ENCODE measurements at places on chromosomes 3 and 15.
A peak's percentile ranks its signal among the peaks of the same experiment; 100 is the strongest.

DNA sequence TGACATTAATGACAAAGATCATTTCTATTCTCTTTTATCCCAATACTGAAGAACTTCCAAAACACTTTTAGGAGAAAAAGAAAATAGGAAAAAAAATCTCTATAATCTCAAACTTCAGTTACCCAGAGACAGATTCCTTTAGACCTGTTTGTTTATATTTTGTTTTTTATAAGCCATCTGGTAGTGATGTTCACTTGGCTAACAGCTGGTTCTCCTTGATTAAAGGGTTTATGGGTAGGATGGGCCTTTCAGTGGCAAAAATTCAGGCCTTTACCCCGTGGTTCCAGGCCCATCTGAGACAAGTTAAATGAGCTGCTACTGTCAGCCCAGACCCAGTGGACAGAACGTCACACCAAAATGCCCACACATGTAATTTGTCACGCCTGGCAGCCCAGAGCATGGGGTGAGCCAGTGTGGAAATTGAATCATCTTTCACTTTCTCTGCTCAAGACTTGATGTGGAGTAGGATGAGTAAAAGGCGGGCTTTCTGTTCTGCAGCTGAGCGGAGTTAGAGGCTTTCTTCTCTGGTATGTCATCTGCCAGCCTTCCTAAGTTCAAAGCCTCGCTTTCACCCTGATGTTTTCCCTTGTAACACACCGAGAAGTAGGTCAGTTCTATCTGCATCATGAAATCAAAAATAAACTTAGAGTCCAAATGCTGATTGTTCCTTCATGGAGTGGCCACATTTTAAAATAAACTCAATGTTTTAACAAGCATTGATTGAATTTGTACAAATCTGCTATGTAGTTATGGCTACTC is 62.5 kb upstream of the SKOR1 start:
- DNase-seq: peak; percentile 3

GRCh38 chr3:169529013-169529412 is 134.5 kb downstream of the MECOM start:
- DNase-seq: no peak

GRCh38 chr15:50970524-50970923 is 62.0 kb downstream of the AP4E1 start:
- DNase-seq: no peak

DNA sequence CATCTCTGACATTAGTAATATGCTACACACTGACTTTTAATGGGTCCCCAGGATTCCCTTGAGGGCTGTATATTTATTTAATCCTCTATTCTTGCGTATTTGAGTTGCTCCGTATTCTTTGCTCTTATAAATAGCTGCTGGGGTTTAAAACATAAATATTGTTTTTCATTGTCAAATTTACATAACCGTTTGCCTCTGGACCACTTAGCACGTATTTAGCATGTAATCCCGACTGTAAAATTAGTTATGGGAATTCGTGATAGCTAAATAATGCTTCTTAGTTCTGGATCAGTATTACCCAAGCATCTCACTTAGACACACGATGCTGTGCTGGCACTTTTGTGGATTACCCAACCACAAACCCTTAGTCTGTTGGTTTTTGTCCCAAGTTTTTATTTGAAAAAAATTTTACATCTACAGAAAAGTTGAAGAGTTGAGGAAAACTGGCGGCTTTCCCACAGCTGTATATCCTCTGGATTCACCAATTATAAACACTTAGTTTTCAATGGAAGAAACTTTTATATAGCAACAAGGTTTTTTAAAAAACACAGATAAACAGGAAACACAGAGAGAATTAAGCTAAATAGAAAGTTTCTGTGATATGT is 296.8 kb upstream of the TPM1 start:
- DNase-seq: no peak

- DNase-seq: peak; percentile 81
Measured at GRCh38 chr3:56683122-56683817, at the start of gene TASOR. TASOR (minus strand) TSS chr3:56683265; CDS start chr3:56683006, 259 bp downstream.
